ENCODE measurements at places on chromosomes 5 and 9.

DNA sequence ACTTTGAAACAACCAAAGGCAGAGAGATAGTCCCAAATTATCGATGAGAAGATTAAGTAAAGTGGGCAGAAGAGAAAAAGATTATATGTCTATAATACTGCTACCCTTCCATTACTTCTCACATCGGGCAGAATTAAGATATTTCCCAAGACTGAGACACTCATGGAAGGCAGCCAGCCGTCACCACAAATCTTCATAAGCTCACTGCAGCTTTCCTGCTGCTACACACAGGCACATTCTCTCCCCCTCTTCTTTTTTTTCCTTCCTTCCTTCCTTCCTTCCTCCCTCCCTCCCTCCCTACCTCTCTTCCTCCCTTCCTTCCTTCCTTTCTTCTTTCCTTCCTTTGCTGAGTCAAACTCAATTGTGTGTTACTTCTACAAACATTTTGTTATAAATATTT lies 58.7 kb upstream of the SPATA31C2 start:
- peaks cover 2% of the 10 kb centered on the region for H3K27me3 ChIP-seq
- no peaks in the 10 kb centered on the region for H3K36me3 ChIP-seq
- H3K4me1 ChIP-seq = no peaks in the 10 kb centered on the region
- no peak overlapping the region for H3K4me3 ChIP-seq
- H3K27ac ChIP-seq = no peak overlapping the region
- DNase-seq = no peak

DNA sequence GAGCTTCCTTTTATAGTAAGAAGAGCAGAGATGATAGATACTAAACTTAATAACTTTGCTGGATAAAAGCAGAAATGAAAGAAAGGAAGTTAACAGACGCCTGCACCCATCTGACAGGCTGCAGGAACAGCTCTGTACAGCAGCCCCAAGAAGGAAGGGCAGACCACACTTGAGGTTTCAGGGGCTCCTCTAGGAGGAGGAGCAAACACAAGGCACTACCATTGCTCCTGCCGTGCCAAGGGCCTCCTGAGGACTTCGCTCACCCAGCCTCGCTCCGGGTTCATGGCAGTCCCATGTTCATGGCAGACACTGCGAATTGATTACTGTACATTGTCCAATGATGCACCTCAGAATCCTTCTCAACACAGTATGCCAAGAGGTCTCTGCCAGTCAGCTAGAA lies 85.1 kb downstream of the AMBP start:
- H3K4me3 ChIP-seq = no peak overlapping the region
- peaks cover 21% of the 10 kb centered on the region for H3K4me1 ChIP-seq
- no peak for DNase-seq
- no peak overlapping the region for H3K27ac ChIP-seq

- H3K27me3 ChIP-seq = no peaks in the 10 kb centered on the region
- no peak overlapping the region for H3K27ac ChIP-seq
- no peak for DNase-seq
Measured at GRCh38 chr5:10975945-10976344, 214.9 kb upstream of the DAP start.

GRCh38 chr9:99201603-99202002 lies 20.1 kb downstream of the ALG2 start:
- H3K27me3 ChIP-seq = no peaks in the 10 kb centered on the region
- no peaks in the 10 kb centered on the region for H3K36me3 ChIP-seq
- no peak for DNase-seq
- no peak overlapping the region for H3K4me3 ChIP-seq

- H3K36me3 ChIP-seq = peaks cover 18% of the 10 kb centered on the region
- H3K4me3 ChIP-seq = no peak overlapping the region
- no peak for DNase-seq
- H3K27ac ChIP-seq = no peak overlapping the region
Measured at GRCh38 chr9:128375865-128376264, 4.7 kb downstream of the URM1 start.

DNA sequence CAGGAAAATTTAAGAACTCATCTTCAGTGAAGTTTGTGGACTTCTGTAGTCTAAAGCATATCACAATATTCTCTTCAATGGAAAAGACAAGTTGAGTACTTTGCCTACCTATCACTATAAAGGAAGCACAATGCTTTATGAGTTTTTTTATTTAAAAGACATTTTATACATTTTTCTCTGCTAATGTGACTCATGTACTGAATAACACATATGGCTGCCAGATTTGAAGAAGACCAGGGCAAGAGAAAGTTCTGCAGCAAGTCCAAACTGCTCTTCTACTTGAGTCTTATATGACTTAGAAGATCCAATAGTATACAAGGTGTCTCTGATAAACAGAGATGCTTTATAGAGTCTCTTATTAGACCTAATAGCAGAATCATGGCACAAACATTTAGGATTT lies 978.4 kb downstream of the TLE4 start:
- no peaks in the 10 kb centered on the region for H3K27me3 ChIP-seq
- no peaks in the 10 kb centered on the region for H3K36me3 ChIP-seq
- DNase-seq = no peak

GRCh38 chr5:149268928-149269557 lies 2.6 kb upstream of the AFAP1L1 start:
- no peaks in the 10 kb centered on the region for H3K36me3 ChIP-seq
- H3K4me1 ChIP-seq = peaks cover 13% of the 10 kb centered on the region
- H3K27ac ChIP-seq = no peak overlapping the region
- no peak overlapping the region for H3K4me3 ChIP-seq

GRCh38 chr5:65037831-65038815 lies 269.4 kb downstream of the CWC27 start:
- H3K4me1 ChIP-seq = peaks cover 15% of the 10 kb centered on the region
- H3K4me3 ChIP-seq = no peak overlapping the region
- DNase-seq = no peak
- no peaks in the 10 kb centered on the region for H3K27me3 ChIP-seq
- no peak overlapping the region for H3K27ac ChIP-seq

- DNase-seq = no peak
- no peaks in the 10 kb centered on the region for H3K36me3 ChIP-seq
- H3K27ac ChIP-seq = no peak overlapping the region
- no peaks in the 10 kb centered on the region for H3K27me3 ChIP-seq
- H3K4me3 ChIP-seq = no peak overlapping the region
- no peaks in the 10 kb centered on the region for H3K4me1 ChIP-seq
Measured at GRCh38 chr5:36273809-36274526, 27.7 kb downstream of the RANBP3L start.

Measured in natural killer cell (primary cell).